T follicular helper cell (primary cell): ENCODE measurements at places on chromosomes 11 and 22.

DNA sequence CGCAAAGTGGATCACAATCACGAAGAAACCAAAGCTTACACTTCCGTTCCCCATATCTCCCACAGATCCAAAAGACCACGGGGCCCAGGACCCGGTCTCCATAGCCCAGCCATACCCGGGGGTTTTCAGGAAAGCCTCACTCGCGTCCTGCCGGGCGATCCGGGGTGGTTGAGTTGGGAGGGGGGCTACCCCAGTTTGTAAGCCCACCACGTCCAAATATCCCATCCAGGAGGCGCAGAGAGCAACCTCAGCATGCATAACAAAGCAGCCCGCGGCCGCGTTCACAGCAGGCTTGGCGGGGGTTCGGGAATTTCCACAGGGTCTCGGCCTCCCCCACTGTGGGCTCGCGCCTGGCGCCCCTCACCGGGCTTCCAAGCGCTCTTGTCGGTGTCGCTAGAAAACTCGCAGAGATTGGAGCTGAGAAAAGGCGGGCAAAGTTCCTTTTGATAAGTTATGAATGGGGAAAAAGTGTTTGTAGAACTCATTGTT lies 9.5 kb downstream of the SDF2L1 start:
- no peak for DNase-seq

GRCh38 chr22:47337161-47337621 lies 574.7 kb downstream of the TBC1D22A start:
- no peak for DNase-seq

GRCh38 chr11:36775130-36775529 lies 177.1 kb upstream of the RAG2 start:
- no peak for DNase-seq

- no peak for DNase-seq
These were observed 7.2 kb upstream of the ELMOD1 start for GRCh38 chr11:107583629-107584195.

DNA sequence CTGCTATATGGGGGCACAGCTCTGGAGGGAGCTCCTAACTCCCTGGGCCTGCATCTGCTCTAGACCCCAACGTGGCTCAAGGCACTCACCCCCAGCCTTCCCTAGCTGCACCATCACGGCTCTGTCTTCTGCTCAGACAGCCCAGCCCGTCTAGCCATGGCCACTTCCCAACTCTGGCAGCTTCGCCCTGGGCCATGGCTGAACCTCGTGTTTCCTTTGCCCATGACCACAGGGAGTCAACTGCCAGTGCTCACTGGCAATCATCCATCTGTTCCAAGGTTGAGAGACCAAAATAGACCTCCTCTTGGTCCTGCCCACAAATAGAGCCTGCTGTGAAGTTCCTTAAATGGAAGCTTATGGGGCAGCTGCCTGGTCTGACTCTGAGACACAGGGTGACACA lies 5.4 kb downstream of the LMO1 start:
- DNase-seq, result no peak

- DNase-seq, result no peak
These were observed 435.0 kb upstream of the CADM1 start for GRCh38 chr11:115939104-115939730.

DNA sequence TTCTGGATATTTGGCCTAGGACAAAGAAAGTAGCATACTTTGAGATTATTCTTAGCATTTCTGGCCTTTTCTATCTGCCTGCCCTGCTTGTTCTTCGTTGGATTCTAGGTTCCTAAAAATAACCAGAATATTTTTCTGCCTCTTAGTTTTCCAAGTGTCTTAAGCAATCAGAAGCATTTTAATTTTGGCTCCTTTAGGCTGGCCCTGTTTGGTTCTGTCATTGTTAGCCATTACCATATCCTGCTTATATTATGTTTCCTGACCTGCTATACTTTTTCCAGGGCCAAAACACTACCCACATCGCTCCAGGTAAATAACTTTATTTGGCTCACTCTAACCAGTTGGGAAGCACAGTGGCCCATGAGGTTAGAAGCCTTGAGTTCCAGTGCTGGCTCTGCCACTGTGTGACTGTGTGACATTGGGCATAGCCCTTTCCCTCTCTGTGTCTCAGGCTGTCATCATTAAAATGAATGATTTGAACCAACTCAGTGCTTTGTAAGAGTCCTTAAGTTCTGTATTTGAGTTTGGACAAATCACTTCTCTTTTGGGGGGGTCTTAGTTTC lies 91.1 kb downstream of the STIM1 start:
- no peak for DNase-seq

DNA sequence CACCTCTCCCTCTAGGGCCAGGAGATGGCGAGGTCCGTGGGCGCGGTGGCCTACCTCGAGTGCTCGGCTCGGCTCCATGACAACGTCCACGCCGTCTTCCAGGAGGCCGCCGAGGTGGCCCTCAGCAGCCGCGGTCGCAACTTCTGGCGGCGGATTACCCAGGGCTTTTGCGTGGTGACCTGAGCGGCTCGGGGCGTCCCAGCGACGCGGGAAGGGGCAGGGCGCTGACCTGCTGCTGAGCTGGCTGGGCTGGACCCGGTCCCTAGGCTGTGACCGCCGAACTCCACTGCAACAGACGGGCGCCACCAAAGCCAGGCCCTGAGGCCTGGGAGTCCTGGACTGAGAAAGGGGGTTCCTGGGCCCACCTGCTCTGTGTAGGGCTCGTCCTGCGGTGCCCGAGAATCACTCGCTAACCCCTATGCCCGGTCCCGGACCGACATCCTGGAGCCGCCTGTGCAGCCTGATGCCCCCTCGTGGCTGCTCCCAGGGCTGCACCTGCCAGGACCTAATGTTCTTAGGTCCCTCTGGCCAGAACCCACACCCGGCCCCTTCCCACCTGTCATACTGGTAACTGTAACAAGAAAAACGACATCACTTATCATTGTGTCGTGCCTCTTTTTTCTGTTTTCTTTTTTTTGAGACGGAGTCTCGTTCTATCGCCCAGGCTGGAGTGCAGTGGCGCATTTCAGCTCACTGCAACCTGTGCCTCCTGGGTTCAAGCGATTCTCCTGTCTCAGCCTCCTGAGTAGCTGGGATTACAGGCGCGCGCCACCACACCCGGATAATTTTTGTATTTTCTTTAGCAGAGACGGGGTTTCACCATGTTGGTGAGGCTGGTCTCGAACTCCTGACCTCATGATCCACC lies 15.0 kb downstream of the RHOD start:
- DNase-seq, result peak; percentile 53

DNA sequence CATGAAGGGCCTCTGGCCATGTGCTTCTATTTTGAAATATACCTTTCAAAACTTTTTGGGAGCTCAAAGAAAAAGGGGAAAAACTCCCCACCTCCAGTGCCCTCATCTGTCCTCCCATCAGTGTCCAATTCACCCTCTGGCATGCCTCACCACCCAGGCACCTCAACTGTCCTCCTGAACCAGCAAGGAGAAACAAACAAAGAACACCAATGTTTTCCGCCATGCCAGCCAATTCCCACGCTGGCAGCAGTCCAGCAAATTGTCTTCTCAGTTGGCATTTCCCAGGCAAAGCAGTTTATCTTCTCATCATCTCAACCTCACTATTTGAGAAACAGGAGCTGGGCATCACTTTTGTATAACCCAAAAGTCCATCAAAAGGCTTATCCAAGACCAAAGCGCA lies 496.9 kb downstream of the SOX6 start:
- no peak for DNase-seq

GRCh38 chr22:39917776-39918495 lies 17.1 kb downstream of the GRAP2 start:
- DNase-seq, result no peak

DNA sequence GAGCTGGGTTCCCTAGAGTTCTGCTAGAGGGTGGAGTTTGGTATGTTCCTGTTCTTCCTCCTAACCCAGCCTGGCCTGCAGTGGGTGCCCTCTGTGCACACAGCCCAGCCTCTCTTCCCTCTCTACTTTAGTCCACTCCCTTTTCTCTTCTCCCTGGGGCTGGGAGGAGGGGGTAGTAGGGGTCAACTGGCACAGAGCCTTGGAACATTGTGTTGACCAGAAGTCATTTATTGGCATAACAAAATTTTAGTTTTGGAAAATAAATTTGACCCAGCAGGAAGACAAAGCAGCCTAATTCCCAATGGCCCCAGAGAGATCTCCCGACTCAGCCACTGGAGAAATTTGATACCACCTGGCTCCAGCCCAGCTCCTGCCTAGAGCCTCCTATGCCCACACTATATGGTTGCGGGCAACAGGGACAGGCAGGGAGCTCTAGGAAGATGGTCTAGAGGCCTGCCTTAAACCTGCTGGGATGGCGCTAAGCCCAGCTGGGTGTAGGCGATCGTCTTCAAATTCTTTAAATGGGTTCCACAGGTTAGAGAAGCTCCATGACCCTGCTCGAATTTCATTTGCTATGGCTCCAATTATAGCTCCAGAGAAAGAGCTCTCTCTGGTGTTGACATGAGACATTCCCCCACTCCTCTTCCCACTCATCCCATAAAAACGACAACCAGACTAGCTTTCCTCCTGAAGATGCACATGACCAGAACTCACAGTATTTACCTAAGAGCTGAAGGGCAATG lies 9.9 kb downstream of the PCSK7 start:
- DNase-seq, result no peak

- no peak for DNase-seq
These were observed 44.6 kb upstream of the WNT7B start for GRCh38 chr22:46021577-46021976.

DNA sequence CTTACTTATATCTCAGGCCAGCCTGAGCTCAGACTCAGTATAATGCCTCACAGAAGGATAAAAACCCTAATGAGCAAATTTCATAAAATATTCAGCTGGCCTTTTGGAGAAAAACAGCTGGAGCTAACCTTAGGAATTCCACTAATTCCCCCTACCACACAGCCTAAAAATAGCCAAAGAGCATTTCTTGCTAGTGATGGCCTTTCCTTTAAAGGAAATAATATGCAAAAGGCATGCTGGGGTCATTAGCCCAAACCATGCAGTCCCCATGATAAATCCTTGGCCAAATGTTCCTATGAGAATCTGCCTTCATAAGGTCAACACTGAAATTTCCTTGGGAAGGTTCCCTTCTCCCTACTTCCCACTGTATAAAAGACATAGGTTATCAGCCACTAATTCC lies 38.2 kb downstream of the SYTL2 start:
- no peak for DNase-seq

- no peak for DNase-seq
These were observed 142.3 kb downstream of the ELP4 start for GRCh38 chr11:31651822-31652221.

GRCh38 chr11:82521427-82521826 lies 212.2 kb downstream of the FAM181B start:
- no peak for DNase-seq

DNA sequence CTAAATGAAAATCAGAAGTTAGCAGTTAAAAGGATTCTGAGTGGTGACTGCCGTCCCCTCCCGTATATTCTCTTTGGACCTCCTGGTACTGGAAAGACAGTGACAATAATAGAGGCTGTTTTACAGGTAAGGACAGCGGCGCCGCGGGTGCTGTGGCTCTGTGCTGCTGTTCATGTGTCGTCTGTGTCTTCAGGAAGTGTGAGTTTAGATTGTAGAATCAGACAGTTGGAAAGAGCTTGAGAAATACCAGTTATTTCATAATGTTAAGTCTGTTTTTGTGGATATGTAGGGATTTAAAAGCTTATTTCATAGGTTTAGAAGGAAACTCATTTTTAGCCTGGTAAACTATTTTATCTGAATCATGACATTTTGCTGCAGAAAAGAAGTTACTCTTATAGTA lies 27.4 kb upstream of the PANX2 start:
- DNase-seq, result no peak

DNA sequence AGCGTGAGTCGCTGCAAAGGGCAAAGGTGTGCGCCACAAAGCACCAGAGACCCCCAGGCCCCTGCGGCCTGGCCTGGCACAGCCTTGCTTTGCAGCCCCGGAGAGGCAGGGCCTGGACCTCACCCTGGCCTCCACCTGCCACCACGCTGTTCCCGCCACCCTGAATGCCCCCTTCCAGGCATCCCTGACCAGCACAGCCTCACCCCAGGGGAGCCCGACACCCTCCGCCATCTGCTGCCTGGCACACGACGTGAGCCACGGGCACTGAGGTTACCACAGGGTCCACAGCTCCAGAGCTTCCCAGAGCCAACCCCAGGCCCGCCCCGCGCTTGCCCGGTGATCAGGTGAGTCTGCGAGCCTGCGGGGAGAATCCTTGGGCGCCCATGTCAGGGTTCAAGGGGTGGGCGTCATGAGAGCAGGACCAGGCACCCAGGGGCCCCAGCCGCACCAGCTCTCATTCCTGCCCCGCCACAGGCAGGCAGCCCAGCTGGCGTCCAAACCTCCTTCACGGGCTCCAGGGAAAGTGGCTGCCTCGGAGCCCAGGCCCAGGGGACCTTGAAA lies 171.3 kb downstream of the BRD1 start:
- DNase-seq, result no peak

- no peak for DNase-seq
These were observed 5.9 kb downstream of the PTGDR2 start for GRCh38 chr11:60849641-60850520.

- DNase-seq, result no peak
These were observed 17.9 kb upstream of the EMID1 start for GRCh38 chr22:29187831-29188230.

GRCh38 chr11:72042064-72042745 lies 38.1 kb downstream of the NUMA1 start:
- no peak for DNase-seq

DNA sequence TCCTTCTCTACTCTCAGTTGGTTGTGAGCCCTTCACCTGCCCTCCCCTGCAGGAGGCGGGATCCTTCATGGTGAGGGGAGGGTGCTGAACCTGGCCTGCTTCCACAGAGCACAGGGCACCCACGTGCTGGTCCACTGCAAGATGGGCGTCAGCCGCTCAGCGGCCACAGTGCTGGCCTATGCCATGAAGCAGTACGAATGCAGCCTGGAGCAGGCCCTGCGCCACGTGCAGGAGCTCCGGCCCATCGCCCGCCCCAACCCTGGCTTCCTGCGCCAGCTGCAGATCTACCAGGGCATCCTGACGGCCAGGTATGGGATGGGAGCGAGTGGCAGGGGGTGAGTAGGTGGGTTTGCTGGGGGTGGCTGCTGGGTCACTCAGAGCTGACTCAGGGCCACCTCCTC lies 6.3 kb downstream of the SSH3 start:
- no peak for DNase-seq

DNA sequence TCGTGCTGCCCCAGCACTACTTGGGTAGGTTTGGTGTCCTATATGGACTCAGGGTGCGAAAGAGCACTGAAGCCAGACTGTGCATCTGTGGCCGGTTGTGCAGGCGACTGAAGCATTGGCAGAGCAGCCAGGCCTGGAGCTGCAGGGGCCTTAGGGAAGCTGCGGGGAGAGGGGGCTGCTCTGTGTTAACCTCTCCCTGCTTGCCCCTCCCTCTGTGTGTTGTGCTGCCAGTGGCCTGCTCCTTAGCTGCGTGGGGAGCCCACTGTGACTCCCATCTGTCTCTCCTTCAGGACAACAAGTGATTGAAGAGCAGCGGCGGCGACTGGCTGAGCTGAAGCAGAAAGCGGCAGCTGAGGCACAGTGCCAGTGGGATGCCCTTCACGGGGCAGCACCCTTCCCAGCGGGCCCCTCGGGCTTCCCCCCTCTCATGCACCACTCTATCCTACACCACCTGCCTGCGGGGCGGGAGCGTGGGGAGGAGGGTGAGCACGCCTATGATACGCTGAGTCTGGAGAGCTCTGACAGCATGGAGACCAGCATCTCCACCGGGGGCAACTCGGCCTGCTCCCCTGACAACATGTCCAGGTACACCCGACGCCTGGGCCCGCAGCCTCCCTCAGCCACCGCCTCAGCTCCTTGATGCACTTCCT lies 34.3 kb downstream of the TREH start:
- DNase-seq, result no peak

GRCh38 chr11:120564573-120565311 lies 53.2 kb downstream of the GRIK4 start:
- no peak for DNase-seq

- no peak for DNase-seq
These were observed 20.4 kb downstream of the MRGPRX4 start for GRCh38 chr11:18193010-18193409.

GRCh38 chr11:111512296-111513239 lies at the start of gene BTG4:
TSS of gene BTG4 (minus strand) at chr11:111512386. CDS start at chr11:111498776, 13,610 bp downstream.
- no peak for DNase-seq
